Activated CD4-positive, alpha-beta T cell treated with anti-CD3 and anti-CD28 coated beads, Interleukin-2, amount 10 ng/mL, durations not matched to agents 7 days and 5 days (primary cell): ENCODE measurements at places on chromosomes 1 and 21. TPM values are rescaled to one million over a fixed set of nuclear protein-coding genes. Genes with fewer than 3 reads are reported as not detected.

- peaks cover 27% of the 10 kb centered on the region for H3K4me1 ChIP-seq
- H3K4me3 ChIP-seq = peak overlapping the region; percentile 84
- peak overlapping the region; percentile 96 for H3K27ac ChIP-seq
- H3K36me3 ChIP-seq = no peaks in the 10 kb centered on the region
- no peaks in the 10 kb centered on the region for H3K27me3 ChIP-seq
- peak; percentile 38 for DNase-seq
These were observed 868 bp downstream of the ZBTB40 start for GRCh38 chr1:22452481-22452957.

GRCh38 chr1:156052862-156053767 is 483 bp downstream of the UBQLN4 start:
- peak overlapping the region; percentile 88 for H3K4me3 ChIP-seq
- DNase-seq = peak; percentile 75
- no peaks in the 10 kb centered on the region for H3K27me3 ChIP-seq
- H3K36me3 ChIP-seq = peaks cover 16% of the 10 kb centered on the region

DNA sequence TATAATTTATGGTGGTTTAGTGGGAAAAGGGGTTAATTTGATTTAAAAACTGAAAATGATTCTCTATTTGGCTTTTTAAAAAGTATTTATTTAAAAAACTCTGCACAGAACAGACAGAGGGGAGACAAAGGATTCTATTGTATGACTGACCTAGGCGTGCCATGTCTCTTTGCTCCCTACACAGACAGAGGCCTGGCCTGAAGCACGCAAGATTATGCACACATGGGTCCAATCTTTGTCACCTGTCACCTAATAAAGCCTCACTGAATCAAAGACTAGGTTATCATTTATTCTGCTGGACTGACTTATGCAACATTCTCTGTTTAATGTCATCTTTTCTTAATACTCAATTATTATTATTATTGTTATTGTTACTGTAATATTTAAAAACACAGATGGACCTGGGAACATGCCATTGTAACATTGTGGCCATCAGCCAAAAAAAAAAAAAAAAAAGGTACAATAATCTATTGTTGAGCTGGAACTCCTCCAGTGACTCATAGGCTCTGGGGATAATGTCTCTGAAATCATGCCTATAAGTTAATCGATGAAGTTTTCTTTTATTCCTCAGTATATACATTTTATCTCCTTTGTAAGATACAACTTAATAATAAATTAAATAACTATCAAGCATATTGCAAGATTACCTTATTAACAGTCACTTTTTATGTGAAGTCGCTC is 112.1 kb downstream of the RUNX1 start:
- no peak for DNase-seq
- H3K27me3 ChIP-seq = no peaks in the 10 kb centered on the region
- H3K27ac ChIP-seq = peak overlapping the region; percentile 96
- H3K36me3 ChIP-seq = peaks cover 32% of the 10 kb centered on the region

DNA sequence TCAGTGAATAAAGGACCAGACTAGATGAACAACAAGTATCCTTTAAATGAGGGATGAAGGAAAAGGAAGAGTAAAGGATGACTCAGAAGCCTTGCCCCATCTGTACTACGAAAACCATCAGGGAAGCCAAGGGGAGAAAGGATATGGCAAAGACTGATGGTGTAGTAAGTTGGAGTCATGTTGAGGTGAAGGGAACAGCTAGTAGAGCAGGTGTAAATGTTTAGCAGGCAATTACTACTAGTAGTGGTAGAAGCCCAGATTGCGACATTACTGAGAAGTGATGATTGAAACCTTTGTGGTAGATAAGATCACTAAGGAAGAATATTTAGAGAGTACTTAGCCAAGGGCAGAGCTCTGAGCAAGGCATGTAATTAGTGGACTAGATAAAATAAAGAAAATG is 84.0 kb downstream of the PHTF1 start:
- H3K27ac ChIP-seq = no peak overlapping the region
- peaks cover 5% of the 10 kb centered on the region for H3K4me1 ChIP-seq
- H3K36me3 ChIP-seq = no peaks in the 10 kb centered on the region
- H3K4me3 ChIP-seq = no peak overlapping the region

GRCh38 chr1:200973937-200974657 is 49.4 kb downstream of the KIF21B start:
- no peaks in the 10 kb centered on the region for H3K4me1 ChIP-seq
- H3K36me3 ChIP-seq = peaks cover 47% of the 10 kb centered on the region
- H3K27ac ChIP-seq = no peak overlapping the region

- no peak overlapping the region for H3K27ac ChIP-seq
- no peaks in the 10 kb centered on the region for H3K4me1 ChIP-seq
- H3K36me3 ChIP-seq = no peaks in the 10 kb centered on the region
- no peaks in the 10 kb centered on the region for H3K27me3 ChIP-seq
These were observed 13.3 kb upstream of the BECN2 start for GRCh38 chr1:241944300-241944699.

- H3K27me3 ChIP-seq = no peaks in the 10 kb centered on the region
- no peaks in the 10 kb centered on the region for H3K4me1 ChIP-seq
These were observed 14.8 kb upstream of the SLC27A3 start for GRCh38 chr1:153760440-153760839.

DNA sequence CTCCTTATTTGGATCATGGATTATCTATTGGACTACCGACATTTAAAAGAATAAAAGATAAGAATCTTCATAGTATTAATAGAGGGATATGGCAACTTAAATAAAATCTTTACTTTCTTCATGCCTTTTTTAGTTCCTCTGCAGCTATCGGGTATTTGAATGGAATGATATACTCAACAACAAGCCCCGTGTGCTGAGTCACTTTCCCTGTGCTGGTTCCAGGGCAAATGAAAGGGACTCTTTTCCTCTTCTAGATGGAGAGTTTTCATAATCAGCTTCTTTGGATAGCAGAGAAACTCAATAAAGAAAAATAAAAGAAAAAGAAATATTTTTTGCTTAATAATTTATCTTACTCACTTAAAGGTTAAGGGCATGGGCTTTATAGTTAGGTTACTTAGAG is 213.7 kb downstream of the LRRC40 start:
- H3K27ac ChIP-seq = no peak overlapping the region
- H3K4me3 ChIP-seq = no peak overlapping the region
- no peak for DNase-seq
- no peaks in the 10 kb centered on the region for H3K27me3 ChIP-seq
- no peaks in the 10 kb centered on the region for H3K36me3 ChIP-seq

DNA sequence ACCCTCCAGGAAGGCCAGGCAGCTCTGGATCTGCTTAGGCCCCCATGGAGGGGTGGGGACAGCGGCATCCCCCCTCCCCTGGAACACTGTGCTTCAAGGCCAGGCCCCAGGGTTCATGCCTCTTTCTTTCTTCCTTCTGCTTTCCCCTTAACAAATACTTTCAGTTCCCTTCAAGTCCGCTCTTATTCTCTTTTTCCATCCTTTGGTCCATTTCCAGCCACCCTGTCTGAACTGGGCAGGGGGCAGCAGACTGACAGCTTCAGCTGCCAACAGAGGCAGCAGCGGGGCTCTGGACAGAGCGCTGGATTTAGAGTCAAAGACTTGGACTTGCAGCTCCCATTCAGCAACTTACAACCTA is 1.1 kb upstream of the CD244 start:
- no peaks in the 10 kb centered on the region for H3K27me3 ChIP-seq
- no peak for DNase-seq
- no peaks in the 10 kb centered on the region for H3K36me3 ChIP-seq
- peak overlapping the region; percentile 14 for H3K27ac ChIP-seq
- H3K4me3 ChIP-seq = no peak overlapping the region

DNA sequence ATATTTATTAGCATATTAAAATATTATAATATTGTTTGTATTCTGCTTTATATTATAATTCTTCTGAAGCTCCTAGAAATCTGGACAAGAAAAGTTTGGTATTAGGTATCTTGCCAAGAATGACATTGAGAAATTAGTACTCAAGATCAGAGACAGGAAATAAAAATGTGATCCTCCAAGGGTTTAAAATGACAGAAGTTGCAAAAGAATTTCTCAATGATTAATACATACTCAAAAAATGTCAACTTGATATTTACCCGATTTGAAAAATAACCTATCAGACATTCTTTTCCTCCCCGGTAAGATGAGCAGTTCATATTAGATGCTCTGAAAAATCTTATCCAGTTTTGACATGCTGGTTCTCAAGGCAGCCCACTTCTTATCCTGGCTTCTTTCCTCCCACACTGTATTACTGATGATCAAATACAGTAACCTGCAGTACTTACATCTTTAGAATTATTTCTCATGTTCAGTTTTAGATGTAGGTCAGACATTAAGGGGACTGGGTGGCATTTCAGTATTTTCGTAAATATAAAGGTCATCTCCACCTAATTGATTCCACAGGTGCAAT is 55.3 kb downstream of the CACHD1 start:
- DNase-seq = no peak
- peaks cover 11% of the 10 kb centered on the region for H3K4me1 ChIP-seq
- peaks cover 2% of the 10 kb centered on the region for H3K27me3 ChIP-seq
- H3K27ac ChIP-seq = no peak overlapping the region
- H3K4me3 ChIP-seq = no peak overlapping the region

DNA sequence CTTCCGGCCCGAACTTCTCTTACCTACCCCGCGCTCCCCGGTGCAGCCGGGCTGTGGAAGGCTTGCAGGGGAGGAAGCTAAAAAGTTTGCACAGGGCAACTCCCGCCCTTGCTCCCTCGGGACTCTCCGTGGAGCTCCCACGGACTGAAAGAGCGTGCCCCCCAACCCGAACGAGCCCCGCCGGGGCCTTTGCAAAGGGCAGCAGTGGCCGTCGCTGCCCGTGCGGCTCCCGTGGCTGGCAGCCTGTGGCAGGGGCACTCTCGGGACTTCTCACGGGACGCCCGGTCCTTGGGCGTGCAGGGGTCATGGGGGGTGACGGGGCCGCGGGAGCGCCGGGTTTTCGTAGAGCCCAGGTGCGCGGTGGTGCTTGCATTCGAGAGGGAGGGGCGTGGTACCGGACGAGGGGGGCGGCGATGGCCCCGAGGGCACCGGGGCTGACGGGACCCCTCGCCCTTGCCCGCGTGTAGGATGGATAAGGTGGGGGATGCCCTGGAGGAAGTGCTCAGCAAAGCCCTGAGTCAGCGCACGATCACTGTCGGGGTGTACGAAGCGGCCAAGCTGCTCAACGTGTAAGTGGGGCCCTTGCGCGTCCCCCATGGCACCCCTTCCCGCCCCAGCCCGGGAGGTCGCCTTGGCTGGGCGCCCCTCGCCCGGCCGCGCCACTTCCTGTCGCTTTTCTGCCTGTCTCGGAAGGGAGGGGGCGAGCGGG is 711 bp downstream of the GADD45A start:
- peaks cover 26% of the 10 kb centered on the region for H3K36me3 ChIP-seq
- H3K27me3 ChIP-seq = no peaks in the 10 kb centered on the region
- peak overlapping the region; percentile 97 for H3K4me3 ChIP-seq
- H3K27ac ChIP-seq = peak overlapping the region; percentile 99
- DNase-seq = peak; percentile 60

GRCh38 chr1:58576325-58576726 is 726 bp downstream of the TACSTD2 start:
- H3K27ac ChIP-seq = no peak overlapping the region
- no peak for DNase-seq
- H3K4me3 ChIP-seq = peak overlapping the region; percentile 43
- H3K4me1 ChIP-seq = peaks cover 36% of the 10 kb centered on the region
- H3K36me3 ChIP-seq = no peaks in the 10 kb centered on the region
- peaks cover 77% of the 10 kb centered on the region for H3K27me3 ChIP-seq

GRCh38 chr1:30540611-30541192 is 182.7 kb downstream of the MATN1 start:
- H3K27me3 ChIP-seq = peaks cover 4% of the 10 kb centered on the region
- H3K36me3 ChIP-seq = no peaks in the 10 kb centered on the region
- no peak overlapping the region for H3K4me3 ChIP-seq
- no peaks in the 10 kb centered on the region for H3K4me1 ChIP-seq

DNA sequence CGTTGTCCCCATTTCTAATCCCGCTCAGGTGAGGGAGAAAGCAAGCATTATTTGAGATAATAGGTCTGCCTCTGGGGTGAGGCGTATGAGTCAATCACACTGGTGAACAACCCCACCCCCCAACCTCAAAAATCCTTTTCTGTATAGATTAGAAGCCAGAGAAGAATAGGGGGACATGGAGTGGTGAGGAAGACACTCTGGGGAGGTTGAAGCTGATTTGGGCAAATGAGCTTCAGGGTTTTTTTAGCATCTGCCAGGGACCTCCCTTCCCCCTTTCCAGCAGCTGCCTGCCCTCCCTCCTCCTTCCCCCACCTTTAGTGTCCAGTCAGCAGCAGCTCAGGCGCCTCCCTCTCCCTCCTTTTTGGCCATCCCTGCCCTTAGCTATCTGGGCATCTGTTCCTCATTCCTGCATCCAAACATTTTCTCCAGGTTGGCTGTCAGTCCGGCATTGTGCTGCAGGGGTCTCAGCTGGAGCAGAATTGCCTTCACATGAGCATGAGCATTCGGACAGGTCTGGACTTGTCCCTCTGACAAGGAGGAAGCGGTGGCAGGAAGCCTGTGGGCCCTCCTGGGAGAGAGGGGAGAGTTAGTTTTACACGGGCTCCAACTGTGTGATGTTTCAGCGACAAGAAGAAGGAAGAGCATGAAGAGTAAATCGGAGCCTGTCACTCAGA is 30.8 kb upstream of the PTGFRN start:
- H3K27ac ChIP-seq = no peak overlapping the region
- no peaks in the 10 kb centered on the region for H3K27me3 ChIP-seq

- no peak for DNase-seq
- H3K27ac ChIP-seq = no peak overlapping the region
- no peaks in the 10 kb centered on the region for H3K4me1 ChIP-seq
- H3K27me3 ChIP-seq = peaks cover 4% of the 10 kb centered on the region
These were observed 444.2 kb downstream of the SETD4 start for GRCh38 chr21:35616090-35616489.

GRCh38 chr1:6185151-6185550 is 5.0 kb upstream of the CHD5 start:
- DNase-seq = no peak
- peaks cover 23% of the 10 kb centered on the region for H3K4me1 ChIP-seq
- H3K27me3 ChIP-seq = peaks cover 16% of the 10 kb centered on the region
- H3K4me3 ChIP-seq = no peak overlapping the region
- no peak overlapping the region for H3K27ac ChIP-seq
- peaks cover 35% of the 10 kb centered on the region for H3K36me3 ChIP-seq

GRCh38 chr21:46304955-46305354 is 18.7 kb downstream of the C21orf58 start:
- H3K4me3 ChIP-seq = no peak overlapping the region
- DNase-seq = no peak
- no peak overlapping the region for H3K27ac ChIP-seq
- H3K4me1 ChIP-seq = peaks cover 2% of the 10 kb centered on the region
- H3K27me3 ChIP-seq = no peaks in the 10 kb centered on the region

GRCh38 chr1:231634323-231635013 is 7.9 kb downstream of the DISC1 start:
- H3K27ac ChIP-seq = no peak overlapping the region
- no peak overlapping the region for H3K4me3 ChIP-seq
- H3K27me3 ChIP-seq = no peaks in the 10 kb centered on the region
- DNase-seq = no peak
- H3K36me3 ChIP-seq = peaks cover 19% of the 10 kb centered on the region
- peaks cover 9% of the 10 kb centered on the region for H3K4me1 ChIP-seq

GRCh38 chr1:160451119-160451858 is 50.9 kb downstream of the VANGL2 start:
- no peak overlapping the region for H3K4me3 ChIP-seq
- H3K4me1 ChIP-seq = peaks cover 60% of the 10 kb centered on the region
- peaks cover 6% of the 10 kb centered on the region for H3K36me3 ChIP-seq
- no peaks in the 10 kb centered on the region for H3K27me3 ChIP-seq

The MEGF6 gene
- total RNA-seq = 20.7 TPM

The L1TD1 gene
- total RNA-seq = not detected

The PCAT6 gene
- 0.29 TPM for total RNA-seq

The PLD5 gene
- not detected for total RNA-seq

The AURKAIP1 gene
- 125 TPM for total RNA-seq

The GBP1 gene
- total RNA-seq = 272 TPM

The NBPF10 gene
- total RNA-seq = 2.7 TPM

The INSRR gene
- total RNA-seq = not detected

The TSPEAR gene
- total RNA-seq = not detected

The LMOD1 gene
- total RNA-seq = not detected

The HMGCS2 gene
- total RNA-seq = not detected

The EXTL2 gene
- 2.4 TPM for total RNA-seq

The EDEM3 gene
- 32.8 TPM for total RNA-seq

The KCNJ15 gene
- not detected for total RNA-seq

The LRRC38 gene
- not detected for total RNA-seq
